ENCODE measurements at places on chromosomes 16 and 17.

GRCh38 chr17:32497431-32498205 lies 10.8 kb downstream of the CDK5R1 start:
- no peak for DNase-seq

- DNase-seq = no peak
Measured at GRCh38 chr17:35002876-35003551, 22.7 kb downstream of the LIG3 start.

- DNase-seq = no peak
Measured at GRCh38 chr17:28693869-28694268, 17.8 kb downstream of the PROCA1 start.

DNA sequence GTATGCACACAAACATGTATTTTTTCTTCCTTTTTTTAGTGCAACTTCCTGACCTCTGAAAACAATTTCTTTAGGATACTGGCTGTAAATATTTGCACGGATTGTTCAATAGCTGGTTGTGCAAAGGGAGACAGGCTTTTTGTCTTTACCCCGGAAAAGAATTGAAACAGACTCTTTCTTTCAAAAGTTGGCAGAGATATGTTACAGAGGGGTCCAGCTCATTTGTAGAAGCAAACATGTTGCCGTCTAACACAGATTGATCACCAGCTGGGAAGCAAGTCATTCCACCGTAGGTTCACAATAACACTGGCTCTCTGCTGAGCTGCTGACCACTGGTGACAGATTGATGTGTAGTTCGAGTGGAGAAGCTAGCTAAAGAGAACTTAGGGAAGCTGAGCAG lies 130.9 kb downstream of the STX8 start:
- no peak for DNase-seq

GRCh38 chr17:50904518-50905459 lies 38.6 kb upstream of the TOB1 start:
- DNase-seq = no peak

GRCh38 chr16:24046442-24046841 lies 209.7 kb upstream of the CACNG3 start:
- DNase-seq = no peak

GRCh38 chr17:2995886-2996809 lies 67.3 kb downstream of the OR1D5 start:
- no peak for DNase-seq

GRCh38 chr17:51668963-51669246 lies 408.6 kb downstream of the UTP18 start:
- no peak for DNase-seq

GRCh38 chr17:75754378-75755204 lies 10.4 kb downstream of the GALK1 start:
- no peak for DNase-seq

DNA sequence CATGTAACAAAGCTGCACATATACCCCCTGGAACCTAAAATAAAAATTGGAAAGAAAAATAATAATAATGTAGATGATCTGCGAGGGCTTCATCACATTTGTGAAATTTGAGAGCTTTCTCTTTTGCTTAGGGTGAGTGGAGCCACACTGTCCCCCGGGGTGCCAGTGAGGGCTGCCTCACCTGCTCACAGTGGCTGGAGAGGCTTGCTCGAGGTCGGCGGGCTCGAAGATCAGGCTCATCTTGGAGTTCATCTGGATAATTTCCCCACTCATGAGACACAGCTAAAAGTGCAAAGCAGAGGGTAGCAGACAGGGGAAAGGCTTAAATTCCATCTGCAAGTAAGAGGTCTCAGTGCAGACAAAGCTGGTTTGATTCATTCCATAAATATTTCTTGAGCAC lies 123.8 kb downstream of the DNAH3 start:
- no peak for DNase-seq

- no peak for DNase-seq
Measured at GRCh38 chr17:60744355-60744966, 66.8 kb downstream of the BCAS3 start.

GRCh38 chr16:50261707-50262235 lies 4.6 kb upstream of the ADCY7 start:
- DNase-seq = no peak

- no peak for DNase-seq
Measured at GRCh38 chr16:57846078-57846697, 43.9 kb upstream of the KIFC3 start.

GRCh38 chr17:77923776-77924513 lies 34.6 kb upstream of the TNRC6C start:
- DNase-seq = no peak

DNA sequence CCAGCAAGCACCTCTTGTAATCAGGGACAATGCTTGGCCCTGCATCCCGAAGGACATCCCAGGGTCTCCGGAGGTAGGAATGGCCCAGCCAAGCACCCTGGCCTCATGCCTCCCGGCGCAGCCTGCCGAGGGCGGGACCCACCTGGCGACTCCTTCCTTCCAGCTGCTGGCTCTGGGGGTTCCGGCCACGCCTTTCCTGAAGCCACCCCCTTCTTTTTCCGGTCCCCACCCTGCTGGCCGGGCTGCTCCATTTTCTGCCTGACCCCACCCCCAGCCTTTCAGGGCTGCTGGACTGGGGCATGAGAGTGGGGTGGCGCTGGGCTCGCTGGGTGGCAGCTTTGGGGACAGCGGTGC lies 22.5 kb upstream of the CIBAR2 start:
- no peak for DNase-seq

Data from CD4-positive, alpha-beta T cell treated with Interleukin-6 for 4 hours (primary cell).